ENCODE measurements at places on chromosomes 5 and 9.

DNA sequence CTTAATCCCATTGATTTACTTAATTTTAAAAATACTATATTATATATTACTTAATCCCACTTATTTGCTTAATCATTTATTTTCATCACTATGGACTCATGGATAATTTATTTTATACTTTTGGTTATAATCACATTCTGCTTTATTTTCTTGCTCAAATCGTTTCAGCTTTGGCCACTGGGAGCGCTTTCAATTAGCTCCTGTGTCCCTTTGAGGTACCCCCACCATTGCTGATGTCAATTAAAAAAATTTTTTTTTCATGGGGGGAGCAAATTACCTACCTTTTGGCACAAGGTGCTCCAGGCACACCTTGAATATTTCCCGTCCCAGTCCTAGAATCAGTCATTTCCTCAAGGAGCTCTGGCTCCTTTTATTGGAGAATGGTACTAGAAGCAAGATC lies 1.4 kb upstream of the TRIO start:
- no peak for DNase-seq

GRCh38 chr5:109335114-109335513 lies 74.7 kb downstream of the PJA2 start:
- DNase-seq: no peak

- DNase-seq: no peak
Observed at GRCh38 chr5:140118302-140118936, 4.5 kb downstream of the PURA start.

- DNase-seq: no peak
Observed at GRCh38 chr5:149687486-149688168, 42.5 kb upstream of the PPARGC1B start.

DNA sequence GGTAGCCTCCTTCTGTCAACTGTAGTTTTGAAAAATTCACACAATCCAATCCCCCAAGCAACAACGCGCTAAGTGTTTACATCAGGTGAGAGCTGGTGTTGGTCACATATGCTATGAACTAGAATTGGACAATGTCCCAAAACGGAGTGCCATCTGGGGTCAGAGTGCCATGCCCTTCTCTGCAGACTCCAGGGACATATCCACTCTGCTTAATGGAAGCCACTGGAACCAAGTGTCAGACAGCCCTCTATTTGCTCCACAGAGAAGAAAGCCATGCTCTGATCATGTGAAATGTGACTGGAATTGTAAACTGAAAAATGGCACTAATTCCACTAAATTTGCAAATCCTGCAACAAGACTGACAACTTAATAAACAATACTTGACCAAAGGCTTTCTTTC lies 12.2 kb downstream of the ABCA1 start:
- no peak for DNase-seq

- no peak for DNase-seq
Observed at GRCh38 chr5:60754495-60754894, 54.5 kb upstream of the DEPDC1B start.

DNA sequence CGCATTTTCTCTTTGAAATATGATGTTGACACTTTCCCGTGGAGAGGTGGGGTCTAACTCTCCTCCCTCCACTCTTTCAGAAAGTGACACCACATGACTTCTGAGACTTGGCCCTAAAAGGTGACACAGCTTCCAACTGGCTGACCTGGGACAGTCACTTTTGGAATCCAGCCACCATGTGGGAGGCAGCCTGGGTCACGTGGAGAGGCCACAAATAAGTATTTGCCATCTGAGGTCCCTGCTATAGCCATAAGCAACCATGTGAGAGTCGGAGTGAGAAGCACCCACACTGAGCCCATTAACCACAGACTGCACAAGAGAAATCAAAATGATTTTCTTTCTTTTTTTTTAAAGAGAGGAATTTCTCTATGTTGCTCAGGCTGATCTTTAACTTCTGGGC lies 4.1 kb upstream of the PHYKPL start:
- no peak for DNase-seq

- no peak for DNase-seq
Observed at GRCh38 chr9:15725953-15726352, 173.1 kb downstream of the CCDC171 start.

GRCh38 chr5:35246411-35246810 lies 16.1 kb upstream of the PRLR start:
- no peak for DNase-seq

DNA sequence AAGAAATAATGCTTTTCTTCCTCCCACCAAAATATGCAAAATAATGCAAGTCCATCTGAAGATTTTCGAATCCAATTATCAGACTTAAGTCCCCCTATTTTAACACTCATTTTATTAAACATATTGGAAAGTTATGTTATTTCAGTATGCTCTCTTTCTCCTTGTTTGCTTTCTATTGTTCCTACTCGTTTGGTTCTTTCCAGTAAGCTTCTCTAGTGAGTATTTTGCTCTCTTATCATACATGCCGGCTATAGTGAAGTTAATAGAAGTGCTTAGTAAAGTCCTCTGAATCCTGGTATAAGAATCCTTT lies 517 bp downstream of the ALDH1A1 start:
- no peak for DNase-seq

- DNase-seq: no peak
Observed at GRCh38 chr5:101783241-101784013, 512.7 kb downstream of the SLCO4C1 start.

DNA sequence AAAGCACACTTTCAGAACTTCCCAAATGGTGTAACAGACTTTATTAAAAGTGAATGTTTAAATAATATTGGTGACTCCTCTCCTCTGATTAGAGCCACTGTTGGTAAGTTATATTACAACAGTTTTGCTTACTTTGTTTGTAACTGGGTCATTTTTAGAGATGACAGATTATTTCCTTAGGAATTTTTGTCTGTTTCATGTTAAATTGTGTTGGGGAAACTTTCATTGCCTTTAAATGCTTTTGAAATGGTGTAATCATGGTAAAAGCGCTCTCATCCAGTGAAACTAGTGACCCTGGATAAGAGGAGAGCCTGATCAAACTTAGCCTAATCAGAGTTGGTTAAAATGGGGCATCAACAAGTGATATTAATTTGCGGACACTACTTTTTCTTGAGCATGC lies 39.4 kb downstream of the TNPO1 start:
- DNase-seq: no peak

DNA sequence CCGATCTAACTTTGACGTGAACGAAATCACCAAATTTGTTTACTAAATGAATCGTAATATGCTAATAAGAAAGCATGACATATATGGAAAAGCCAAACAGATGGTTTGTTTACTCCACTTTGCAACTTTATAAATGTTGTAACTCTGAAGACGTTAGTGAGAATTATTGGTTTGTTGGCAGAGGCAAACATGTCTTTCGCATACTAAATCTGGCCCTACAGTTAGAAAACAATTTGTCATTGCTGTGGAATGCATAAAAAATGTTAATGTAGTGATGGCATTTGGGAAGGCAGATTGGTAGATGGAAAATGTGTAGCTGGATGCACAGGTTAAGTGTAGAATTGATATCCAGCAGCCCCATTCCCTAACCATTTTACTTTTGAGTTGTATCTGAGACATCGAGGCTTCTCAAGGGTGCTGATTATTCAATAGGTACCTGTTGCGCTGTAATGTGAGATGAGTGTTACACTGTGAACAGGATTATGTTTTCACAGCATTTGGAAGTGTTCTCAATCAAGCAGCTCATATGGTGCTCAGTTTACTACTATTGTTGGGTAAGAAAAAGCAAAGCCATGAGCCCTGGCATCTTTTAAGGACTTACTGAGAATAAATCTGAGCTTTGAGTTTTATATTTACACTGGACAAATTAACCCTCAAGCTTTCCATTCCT lies 444.8 kb downstream of the BNC2 start:
- DNase-seq: no peak

- no peak for DNase-seq
Observed at GRCh38 chr9:95796029-95796428, 79.5 kb upstream of the ERCC6L2 start.

DNA sequence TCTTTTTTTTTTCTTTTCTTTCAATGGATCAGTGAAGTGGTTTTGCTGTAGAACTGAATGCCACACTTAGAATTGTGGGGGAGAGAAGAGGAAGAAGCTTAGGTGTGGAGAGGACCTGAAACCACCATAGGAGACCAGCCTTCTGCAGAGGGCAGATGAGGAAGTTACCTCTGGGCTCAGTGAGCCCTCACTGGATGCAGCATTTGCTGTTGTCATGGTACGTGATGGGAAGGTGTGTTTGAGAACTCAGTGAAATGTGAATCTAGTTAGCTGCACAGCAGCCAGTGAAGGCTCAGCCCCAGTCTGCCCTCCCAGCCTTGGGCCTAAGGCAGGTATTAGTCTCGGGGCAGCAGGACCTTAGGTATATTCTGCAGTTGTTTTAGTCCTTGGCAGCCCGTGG lies 17.5 kb downstream of the CYFIP2 start:
- DNase-seq: no peak

DNA sequence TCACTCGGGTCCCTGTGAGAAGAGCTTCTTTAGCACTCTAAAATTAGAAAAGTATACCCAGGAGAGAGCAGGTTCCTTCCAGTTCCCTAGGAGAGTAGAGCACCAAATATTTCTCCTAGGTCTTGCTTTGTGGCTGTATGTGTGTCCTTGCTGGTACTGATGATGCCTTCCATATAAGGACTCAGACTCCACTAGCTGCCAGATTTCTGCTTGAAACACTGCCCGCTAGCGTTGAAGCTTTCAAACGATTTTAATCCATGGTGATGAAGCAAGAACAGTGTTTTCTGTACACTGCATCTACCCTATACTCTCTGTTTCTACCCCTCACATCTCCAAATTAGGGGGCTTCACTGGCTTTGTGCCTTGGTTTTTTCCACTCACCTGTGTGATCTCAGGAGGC lies 2.4 kb upstream of the SMC2 start:
- DNase-seq: no peak

All from T-helper 22 cell (primary cell).